ENCODE measurements at places on chromosomes 5 and 9.

GRCh38 chr9:70058569-70059116, 15.0 kb downstream of the MAMDC2 start:
- no peak for DNase-seq

DNA sequence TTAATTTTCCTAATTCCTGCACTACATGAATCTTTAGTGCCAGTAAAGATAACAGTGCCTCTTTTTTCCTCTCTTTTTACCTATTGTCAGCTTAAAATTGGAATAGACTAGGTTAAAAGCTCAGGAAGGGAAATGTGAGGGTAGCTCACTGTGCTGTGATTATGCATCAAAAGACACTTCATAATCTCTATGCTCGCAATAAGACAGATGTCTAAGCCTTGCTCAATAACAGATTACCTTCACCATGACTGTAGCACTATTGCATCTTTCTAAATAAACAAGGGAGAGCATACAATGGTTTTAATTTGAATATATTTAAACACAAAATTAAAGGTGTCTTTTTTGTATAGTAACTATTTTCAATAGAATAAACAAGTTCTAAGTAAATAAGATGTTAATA, 130.1 kb downstream of the FBN2 start:
- no peak for DNase-seq

GRCh38 chr5:87188391-87188790, 79.3 kb upstream of the RASA1 start:
- no peak for DNase-seq

GRCh38 chr5:72951671-72952468, 4.0 kb upstream of the FCHO2 start:
- DNase-seq, result no peak

DNA sequence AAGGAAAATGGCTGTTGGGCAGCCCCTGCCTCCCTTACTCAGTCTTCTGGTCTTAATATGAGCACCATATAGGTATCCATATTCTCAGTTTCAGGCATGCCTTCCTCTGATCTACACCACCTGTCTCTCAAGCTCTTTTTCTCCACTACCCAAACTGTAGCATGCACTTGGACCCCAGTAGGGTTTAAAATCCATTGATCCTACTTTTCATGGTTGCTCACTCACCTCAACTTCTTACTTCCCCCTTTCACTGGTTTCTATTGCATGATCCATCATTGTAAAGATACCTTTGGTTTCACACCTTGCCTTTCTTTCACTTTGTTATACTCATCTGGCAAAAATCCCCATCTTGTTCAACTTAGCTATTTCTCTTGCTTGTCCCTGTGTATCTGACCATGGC, 159.4 kb downstream of the KDM4C start:
- no peak for DNase-seq

GRCh38 chr9:13269589-13270452, 9.7 kb downstream of the MPDZ start:
- DNase-seq, result no peak

DNA sequence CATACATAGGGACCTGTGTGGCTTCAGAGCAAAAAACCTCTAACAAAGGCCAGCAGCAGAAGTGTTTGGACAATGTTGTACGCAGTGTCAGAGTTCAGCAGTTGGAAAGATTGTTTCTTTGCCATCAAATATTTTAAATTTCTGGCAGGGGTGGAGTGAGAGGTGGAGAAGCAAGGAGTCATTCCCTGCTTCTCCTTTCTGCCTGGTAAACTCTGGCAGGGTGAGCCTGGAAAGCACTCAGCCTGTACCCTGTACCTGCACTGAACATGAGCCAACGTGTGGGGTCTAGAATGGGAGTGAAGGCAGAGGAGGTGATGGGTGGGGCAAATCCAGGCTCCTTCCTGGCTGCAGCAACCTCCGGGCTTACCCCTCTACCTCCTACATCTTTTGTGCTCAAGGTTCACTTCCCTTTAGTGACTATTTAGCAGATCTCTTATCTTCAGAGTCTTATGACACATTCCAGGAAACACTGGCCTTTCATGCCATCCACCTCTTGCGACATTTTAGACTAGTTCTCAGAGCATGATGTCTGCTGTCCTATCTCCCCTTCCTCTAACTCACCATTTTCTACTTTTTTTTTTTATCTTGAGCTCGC, 445.0 kb upstream of the PIK3R1 start:
- DNase-seq, result no peak

- no peak for DNase-seq
Measured at GRCh38 chr9:99023231-99023630, 79.5 kb downstream of the COL15A1 start.

DNA sequence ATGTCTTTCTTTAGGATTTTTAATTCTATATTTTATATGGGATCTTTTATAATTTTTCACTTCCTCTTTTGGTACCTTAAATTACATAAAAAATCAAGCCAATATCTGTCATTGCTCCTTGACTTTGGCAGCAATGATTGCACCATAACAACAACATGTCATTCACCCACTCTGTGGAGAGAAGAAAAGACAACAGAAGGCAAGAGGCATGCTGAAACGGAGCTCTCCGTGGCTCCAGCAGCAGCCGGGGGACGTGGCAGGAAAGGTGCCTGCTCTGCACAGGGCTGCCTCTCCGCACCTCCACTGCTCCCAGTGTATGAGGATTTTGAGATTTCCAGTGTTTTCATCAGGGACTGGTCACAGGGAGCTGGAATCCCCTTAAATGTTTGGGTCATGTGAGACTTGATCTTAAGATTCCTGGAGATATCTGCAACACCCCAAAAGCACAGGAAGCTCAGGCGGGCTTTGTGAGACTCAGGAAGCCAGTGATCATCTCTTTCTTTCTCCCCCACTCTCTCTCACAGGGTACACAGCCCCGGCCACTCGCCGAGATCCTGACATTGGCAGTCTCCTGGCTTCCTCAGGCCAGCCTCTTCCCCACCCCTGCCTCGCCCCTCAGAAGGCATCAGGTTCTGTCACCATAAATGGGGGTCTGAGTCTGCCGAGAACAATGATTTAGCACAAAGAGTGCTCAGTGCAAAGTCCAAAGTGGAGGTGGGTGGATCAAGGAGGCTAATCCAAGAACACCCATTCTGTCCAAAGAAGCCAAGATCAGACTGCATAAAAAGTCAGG, 74.6 kb downstream of the ACTL7B start:
- no peak for DNase-seq

Data from T-helper 9 cell (primary cell).